ENCODE measurements at places on chromosomes 1 and 21.

DNA sequence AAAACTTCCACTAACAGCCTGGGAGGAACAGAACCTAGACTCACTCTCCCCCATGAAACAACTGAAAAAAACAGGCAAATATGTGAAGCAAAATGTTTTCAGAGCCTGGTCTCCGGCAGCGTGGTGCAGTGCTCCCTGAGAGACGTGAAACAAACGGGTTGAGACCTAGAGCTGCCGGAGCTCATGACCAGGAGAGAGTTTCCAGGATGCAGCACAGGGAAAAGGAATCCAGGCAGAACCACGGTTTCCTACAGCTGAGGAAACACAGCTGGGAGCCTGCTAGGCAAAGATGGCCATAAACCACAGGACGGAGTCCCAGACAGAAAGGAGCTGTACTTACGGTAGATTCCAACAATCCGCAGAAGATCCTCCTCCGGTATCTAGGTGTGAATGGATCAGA is 20.2 kb upstream of the SLC19A1 start:
- DNase-seq: no peak

DNA sequence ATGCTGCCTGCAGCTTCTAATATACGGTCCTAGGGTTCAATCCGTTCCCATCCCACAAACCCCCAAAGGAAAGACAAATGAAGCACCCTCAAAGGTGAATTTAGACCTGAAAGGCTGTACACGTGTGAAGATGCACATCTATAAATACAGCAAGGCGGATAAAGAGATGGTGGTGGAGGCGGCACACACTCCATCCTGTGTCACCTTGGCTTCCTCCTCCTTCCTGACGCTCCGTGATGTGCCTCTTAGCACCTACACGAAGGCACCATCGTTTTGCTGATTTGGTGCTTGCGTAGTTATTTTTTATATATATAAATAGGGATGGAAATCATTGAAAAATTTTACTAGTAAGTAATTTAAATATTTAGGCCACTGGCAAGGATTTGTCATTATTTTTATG is 359.4 kb downstream of the NPHP4 start:
- no peak for DNase-seq

DNA sequence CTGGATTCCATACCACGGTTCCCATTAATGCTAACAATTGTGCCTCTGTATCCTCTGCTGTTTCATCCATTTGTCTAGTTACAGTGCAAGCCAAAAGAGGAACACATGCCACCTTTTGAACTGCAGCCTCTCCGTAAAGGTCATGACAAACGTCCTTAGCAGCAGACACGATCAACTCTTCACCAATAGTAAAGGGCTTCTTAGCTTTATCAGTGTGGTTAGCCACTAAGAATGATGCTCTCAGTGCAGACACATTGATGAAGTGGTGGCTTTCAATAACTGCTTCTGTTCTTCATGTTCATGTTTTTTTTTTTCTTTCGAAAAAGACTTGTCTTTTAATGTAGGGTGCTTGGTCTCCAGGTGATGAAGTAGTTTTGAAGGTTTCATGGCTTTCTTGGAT is 14.3 kb downstream of the XPR1 start:
- DNase-seq: no peak

DNA sequence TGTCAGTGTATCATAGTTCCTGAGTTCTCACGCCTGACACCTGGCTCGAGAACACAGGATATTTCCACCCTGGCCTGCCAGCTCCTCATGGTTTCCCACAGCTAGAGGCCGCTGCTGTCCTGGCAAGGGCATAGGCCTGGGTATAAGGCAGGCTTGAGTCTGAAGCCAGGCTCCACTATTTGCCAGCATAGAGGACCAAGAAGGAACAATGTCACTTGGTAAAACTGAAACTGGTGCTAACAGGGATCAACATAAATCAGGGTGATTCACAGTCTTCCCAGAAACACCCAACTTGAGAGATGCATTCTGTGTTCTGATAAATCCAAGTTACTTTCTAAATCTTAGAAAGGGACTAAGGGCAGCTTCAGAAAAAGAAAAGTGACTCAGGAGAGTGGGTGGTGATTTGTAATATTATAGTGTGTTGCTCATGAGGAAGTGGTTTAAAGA is 6.9 kb upstream of the S100A2 start:
- no peak for DNase-seq

DNA sequence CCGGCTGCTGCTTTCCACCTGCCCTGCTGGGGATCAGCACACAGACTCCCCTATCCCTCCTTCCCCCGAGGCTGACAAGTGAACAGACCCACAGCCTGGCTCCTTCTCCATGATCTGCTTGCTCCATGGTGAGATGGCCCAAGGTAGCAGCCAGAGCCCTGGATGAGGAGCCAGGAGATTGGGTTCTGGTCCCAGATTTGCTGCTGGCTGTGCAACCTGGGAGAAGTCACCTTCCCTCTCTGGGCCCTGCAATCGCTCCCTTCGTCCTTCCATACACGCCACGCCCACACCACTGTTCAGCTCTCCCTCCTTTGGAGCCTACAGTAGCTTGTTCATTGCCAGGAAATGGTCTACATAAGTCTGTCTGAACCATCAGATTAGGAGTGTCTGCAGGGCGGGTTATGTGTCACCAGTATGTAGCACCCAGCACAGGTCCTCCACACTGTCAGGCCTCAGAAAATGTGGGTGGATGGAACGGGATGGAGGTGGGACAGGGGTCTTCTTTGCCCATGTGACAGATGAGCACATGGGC is 9.2 kb upstream of the EPHA8 start:
- no peak for DNase-seq

DNA sequence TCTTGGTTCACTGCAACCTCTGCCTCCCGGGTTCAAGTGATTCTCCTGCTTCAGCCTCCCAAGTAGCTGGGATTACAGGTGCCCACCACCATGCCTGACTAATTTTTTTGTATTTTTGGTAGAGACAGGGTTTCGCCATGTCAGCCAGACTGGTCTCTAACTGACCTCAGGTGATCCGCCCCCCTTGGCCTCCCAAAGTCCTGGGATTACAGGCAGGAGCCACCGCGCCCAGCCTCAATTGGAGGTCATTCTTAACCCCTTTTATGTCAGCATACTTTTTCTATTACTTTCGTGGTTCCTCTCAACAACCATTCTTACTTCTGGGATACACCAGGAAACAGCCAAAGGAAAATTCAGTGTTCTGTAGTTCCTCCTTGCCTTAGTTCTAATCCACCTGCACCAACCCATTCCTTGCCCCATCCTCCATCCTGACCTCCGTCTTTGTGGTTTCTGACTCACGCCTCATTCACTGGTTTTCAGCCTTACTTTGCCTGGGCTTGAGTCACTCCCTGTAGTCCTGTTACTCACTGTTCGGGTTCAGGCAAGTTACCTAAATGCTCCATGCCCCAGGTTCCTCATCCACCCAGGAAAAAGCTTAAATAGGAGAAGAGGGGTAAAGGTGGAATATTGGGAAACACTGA is 12.9 kb upstream of the BCL10 start:
- no peak for DNase-seq

GRCh38 chr1:183270541-183271141 is 84.6 kb downstream of the LAMC2 start:
- no peak for DNase-seq

DNA sequence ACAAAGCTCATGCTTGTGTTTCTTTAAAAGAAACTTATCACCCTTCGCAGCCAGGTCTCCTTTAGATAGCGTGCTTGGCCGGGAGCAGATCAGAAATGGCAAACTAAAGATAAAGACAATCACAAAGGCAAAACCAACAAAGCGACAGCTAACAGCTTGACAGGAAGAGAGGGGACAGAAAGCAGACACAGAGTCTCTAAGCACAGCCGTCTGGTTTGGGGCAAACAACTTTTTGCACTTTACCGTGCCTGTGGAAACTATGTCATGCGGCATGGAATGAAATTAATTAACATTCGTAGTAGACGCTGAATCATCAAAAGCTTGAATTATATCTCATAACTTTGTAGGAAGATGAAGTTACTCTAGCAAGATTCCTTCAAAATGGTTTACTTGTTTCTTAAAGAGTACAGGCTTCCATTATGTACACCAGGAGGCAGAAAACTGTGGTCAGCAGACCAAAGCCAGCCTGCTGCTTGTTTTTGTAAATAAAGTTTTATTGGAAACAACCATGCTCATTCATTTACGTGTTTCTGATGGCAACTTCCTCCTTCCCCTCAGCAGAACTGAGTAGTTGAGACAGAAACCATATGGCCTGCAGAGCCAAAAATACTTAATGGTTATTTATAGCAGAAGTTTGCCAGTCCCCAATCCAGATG is 183.2 kb downstream of the KIF26B start:
- no peak for DNase-seq

GRCh38 chr1:50980505-50980904 is 10.5 kb downstream of the CDKN2C start:
- DNase-seq: no peak

- DNase-seq: no peak
Measured at GRCh38 chr1:11314959-11315358, 42.0 kb downstream of the UBIAD1 start.

- DNase-seq: no peak
Measured at GRCh38 chr1:246383239-246383589, 123.9 kb downstream of the SMYD3 start.

- DNase-seq: no peak
Measured at GRCh38 chr1:100034470-100034869, 64.7 kb downstream of the SLC35A3 start.

- no peak for DNase-seq
Measured at GRCh38 chr1:71698186-71698585, 584.2 kb downstream of the NEGR1 start.

DNA sequence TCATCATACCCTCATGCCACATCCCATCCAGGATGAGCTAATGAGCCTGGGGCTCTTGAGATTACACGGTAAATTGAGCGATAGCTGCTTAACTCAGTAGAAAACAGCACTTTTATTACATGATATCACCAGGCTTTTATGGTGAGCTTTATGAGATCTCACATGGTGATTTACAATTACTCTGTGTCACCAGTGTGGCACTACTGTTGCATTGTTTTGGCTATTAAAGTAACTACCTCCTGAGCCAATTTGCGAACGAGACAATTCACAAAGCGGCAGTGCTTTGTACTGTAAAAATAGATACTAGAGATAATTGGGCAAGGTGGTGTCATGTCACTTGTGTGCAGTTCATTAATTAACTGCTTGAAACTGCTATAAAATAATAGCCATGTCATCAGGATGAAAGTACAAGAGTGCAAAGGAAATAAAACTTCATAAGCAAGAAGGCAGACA is 767.7 kb upstream of the ADGRL2 start:
- no peak for DNase-seq

DNA sequence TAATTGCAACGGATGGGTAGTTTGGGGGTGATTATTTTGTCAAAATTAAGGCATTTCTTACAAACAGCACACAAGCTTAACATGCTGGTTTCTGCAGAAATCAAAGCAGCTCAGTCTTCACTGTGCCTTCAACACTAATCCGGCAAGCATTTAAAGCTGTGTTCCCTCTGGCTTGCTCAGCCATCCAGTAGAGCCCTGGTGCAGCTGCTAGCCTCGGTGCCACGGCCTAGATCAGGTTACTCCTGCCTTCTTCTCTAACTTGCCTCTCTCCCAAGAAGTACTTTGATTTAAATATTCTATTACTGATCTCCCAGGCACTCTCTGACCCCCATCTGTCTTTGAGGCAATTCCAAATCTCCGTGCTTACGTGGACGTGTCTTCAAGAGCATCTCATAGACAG is 85.6 kb downstream of the GREM2 start:
- no peak for DNase-seq

Data from type B pancreatic cell (in vitro differentiated cells).